SK-N-MC (cell line): ENCODE measurements at places on chromosomes 1 and 21.

GRCh38 chr1:83958704-83959103 is 40.2 kb downstream of the TTLL7 start:
- no peak for DNase-seq

DNA sequence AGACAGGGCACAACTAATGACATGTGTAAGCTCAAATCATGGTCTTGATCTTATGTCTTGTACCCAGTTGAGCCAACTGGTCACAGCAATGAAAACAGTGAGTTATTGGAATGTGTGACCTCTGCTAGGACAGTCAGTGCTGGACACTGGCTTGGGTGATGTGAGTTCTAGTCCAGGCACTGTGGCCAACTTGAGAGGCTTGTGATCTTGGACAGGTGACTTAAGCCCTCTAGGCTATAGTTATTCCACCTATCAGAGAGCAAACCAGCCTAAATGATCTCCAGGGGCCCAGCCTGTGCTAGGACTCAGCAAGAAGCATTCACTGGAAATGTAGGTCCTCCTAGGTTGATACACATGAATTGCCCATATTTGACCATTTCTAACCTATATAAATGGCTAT is 1.1 kb downstream of the KCNE2 start:
- DNase-seq = no peak

DNA sequence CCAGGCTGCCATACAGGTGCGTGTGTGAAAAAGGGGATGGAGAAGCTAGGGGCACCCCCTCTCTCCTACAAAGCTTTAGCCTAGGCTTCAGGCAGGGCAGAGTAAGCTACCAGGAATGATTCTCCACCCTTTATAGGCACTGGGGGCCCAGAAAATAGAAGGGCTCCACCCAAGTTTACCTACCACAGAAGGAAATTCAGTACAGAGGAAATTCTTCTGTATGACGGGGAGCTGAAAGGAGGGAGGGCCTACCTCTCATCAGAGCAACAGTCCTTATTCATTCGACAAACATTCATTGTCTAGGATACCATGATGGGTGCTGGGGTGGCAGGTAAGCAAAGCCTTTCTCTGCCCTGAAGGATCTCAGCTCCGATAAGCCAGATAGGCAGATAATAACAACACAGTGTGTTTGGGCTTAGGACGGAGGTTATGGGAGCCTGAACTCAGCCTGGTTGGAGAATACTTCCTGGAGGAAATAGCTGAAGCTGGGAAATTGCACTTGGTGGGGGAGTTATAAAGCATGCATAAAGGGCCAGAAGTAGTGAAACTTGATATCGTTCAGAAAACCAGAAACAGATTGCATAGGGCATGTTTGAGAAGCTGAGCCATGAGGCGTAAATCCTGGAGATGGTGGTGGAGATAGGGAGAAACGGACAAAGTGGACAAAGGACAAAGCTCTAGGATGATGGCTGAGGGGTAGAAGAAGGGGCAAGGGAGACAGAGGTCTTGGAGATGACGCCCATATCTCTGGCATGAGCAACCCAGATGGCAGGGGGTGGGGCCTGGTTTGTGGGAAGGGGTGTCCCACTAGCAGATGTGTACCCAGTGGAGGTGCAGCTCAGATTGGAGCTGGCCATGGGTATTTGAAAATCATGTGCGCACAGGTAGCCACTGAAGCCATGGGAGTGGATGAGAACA is 5.3 kb upstream of the P3R3URF start:
- no peak for DNase-seq

GRCh38 chr1:246930830-246931548 is 759 bp downstream of the AHCTF1 start:
- DNase-seq = no peak

DNA sequence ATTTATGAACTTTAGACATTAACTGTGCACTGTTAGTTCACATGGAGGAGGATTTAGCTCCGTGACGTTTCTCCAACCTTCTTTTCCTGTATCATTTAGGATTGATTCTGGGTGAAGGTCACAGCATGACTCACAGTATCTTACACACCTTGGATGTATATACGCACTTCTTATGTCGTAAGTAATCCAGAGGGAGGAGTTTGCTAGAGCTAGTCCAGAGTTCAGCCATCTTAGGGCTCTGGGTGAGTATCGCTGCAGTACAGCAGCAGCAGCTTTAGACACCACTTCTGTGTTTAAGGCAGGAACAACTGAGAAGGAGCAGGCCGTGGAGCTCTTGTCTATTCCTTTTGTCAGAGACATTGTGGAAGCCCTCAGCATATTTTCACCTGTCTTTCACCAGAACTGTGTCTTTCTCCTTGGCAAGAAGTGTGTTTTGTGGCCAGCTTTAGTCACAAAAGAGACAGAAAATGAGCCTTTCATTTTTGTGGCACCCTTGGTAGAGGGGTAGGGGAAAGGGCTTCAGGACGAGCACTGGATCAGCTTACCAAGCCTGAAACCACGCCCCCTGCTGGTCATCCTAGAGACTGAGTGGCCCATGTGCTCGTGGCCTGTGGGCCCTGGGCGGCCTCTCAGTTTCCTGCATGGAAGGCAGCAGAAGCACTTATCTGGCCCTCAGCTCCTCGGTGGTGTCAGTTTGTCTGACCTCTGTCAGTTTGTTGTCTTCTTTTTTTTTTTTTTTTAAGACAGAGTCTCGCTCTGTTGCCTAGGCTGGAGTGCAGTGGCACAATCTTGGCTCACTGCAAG is 64.0 kb downstream of the ADARB1 start:
- DNase-seq = peak; percentile 37

DNA sequence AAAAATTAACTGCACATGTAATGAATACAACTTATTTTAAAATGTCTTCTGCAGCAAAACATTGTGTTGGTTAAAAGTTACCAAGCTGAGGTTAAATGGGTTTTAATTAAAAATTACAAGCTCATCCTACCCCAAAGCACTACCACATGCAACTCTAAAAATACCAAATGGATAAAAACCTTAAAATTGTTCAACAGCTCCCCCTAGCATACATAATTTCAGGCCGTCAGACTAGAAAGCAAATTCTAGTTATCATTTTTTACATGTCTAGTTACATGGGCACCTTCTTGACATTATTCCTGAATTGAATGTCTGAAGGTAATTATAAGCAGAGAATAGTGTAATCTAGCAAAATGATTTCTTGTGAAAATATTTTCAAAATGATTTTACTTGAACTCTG is 176.5 kb downstream of the C1orf21 start:
- DNase-seq = no peak

DNA sequence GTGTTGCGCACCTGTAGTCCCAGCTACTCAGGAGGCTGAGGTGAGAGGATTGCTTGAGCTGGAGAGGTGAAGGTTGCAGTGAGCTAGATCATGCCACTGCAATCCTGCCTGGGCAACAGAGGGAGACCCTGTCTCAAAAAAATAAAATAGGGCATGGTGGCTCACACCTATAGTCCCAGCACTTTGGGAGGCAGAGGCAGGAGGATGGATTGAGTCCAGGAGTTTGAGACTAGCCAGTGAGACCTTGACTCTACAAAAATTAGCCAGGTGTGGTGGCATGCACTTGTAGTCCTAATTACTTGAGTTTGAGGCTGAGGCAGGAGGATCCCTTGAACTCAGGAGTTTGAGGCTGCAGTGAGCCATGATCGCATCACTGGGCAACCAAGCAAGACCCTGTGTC is 9.7 kb downstream of the RPL11 start:
- no peak for DNase-seq

DNA sequence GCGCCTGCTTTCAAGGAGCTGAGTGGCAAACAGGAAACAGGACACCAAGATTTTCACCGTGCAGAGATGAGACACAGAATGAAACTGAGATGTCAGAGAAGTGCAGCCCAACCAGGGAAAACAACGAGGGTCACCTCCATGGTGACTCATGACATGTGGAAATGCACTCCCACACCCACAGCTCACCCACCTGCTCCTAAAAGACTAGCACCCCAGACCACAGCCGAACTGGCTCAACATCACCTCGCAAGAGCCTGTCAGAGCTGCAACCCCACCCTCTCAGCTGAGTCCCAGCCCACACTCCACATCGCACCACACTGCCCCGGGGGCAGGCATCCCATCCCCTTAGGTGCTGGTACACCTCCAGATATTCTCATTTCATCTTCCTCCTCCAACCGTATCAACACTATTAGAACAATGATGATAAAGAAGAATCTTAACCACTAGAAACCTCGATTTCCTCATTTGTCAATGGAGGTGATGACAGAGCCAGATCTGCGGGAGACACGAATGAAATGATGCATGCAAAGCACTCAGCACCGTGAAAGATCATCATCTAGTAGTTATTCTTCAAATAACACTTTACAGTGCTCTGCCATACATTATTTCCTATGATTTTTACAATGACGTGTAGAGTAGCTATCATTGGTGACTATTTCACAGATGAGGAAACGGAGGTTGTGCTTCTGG is 103.2 kb downstream of the DMRTB1 start:
- DNase-seq = no peak

DNA sequence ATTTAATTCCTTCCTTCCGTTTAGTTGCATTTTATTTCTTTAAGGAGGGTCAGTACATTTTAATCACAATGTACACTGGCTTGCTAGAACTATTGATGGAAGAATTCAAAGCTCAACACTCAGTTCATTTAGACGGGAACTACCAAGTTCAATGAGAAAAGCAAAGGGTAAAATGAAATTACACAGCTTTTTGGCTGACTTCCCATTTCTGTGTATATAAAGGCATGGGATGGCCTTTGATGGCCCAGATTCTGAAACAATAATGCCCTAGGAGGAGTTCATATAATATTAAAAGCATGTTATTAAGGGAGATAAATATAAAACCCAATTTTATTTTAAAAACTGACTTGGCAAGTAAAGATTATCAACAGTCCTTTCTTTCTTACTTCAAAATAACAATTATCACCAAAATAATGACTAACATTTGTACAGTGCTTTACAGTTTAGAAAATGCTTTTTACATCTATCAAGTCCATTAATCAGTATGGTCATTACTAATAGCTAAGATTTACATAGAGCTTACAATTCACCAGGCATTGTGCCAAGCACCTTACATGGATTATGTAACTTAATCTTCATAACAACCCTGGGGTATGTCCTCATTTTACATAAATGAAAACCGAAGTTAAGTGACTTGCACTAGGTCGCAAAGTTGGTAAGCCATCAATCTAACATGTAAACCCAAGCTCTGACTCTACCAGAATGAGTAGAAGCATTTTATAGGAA is 402.4 kb downstream of the OMA1 start:
- no peak for DNase-seq

DNA sequence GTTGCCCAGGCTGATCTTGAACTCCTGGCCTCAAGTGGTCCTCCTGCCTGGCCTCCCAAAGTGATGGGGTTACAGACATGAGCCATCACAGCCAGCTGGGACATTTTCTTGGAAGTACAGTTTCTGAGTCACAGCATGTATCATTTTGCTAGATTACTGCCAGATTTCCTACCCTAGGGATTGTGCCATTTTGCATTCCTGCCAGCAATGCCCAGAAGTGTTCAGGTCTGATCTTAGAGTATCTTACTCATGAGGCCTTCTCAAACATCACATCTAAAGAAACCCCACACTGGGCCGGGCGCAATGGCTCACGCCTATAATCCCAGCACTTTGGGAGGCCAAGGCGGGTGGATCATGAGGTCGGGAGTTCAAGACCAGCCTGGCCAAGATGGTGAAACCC is 10.2 kb downstream of the BMP8A start:
- no peak for DNase-seq

DNA sequence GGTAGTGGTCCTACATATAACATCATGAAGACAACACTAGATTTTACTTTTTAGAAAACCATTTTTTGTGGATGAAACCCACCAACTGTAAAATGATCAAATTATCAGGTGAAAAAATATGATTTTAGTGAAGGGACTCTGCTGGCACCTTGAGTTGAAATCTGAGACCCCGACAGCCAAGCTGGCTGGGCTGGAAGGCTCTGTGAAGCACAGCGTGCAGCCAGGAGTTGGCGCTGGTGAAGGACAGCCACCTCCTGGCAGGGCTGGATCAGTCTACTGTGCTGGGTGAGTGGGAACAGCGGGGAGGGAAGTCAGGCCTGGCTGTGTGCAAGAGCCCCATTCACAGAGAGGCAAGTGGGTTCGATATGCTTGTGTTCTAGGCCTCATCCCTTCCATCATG is 47.9 kb downstream of the DDAH1 start:
- no peak for DNase-seq

GRCh38 chr1:50566405-50566804 is 143.2 kb upstream of the DMRTA2 start:
- DNase-seq = no peak

DNA sequence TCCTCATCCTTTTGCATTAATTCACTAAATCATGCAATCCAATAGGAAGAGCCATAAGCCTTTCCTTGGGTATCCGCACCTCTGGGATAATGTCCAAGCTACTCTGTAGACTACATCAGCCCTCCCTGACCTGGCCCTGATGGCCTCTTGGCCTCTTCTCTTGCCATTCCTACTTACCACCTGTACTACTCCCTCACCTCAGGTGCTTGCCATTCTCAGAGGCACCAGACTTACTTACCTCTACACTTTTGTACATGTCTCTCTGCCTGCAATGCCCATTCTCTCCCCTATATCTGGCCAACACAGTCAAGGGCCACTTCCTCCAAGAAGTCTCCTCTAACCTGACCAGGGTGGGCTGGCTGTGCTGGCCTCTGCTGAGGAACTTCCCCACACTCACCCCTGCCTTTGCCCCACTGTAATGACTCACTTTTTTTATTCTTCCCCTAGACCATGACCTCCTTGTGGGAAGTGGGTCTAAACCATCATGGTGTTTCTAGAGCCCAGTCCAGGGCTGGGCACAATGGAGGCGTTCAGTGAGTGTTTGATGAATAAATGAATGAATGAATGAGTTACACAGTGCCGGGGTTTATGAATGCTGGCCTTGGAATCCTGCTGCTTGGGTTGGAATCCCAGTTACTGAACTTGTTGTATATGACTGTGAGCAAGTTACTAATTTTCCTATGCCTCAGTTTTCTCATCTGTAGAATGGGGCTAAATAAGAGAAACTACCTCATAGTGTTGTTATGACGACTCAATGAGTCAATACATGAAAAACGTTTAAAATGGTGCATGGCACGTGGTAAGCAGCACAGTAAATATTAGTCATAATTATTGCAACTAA is 179.8 kb downstream of the FOXD2 start:
- no peak for DNase-seq

- no peak for DNase-seq
Observed at GRCh38 chr1:110617589-110617988, 11.4 kb upstream of the KCNA2 start.

GRCh38 chr1:65958561-65959350 is 166.1 kb downstream of the PDE4B start:
- peak; percentile 65 for DNase-seq

GRCh38 chr1:69455718-69456117 is 112.0 kb upstream of the LRRC7 start:
- DNase-seq = no peak

GRCh38 chr1:113576271-113576670 is 183.0 kb downstream of the PHTF1 start:
- DNase-seq = no peak
